ENCODE measurements at places on chromosomes 5 and 9. TPM values are rescaled to one million over a fixed set of nuclear protein-coding genes. Genes with fewer than 3 reads are reported as not detected.

PGM5 gene
- total RNA-seq = 49.6 TPM

FRMD3 gene
- total RNA-seq = 0.26 TPM

ECPAS gene
- total RNA-seq = 96.8 TPM

MARCHF11 gene
- not detected for total RNA-seq

PDE6A gene
- total RNA-seq = not detected

SHISAL2B gene
- 0.16 TPM for total RNA-seq

CCDC192 gene
- total RNA-seq = not detected

KCNV2 gene
- not detected for total RNA-seq

BTNL3 gene
- not detected for total RNA-seq

SPATA31E1 gene
- not detected for total RNA-seq

S100Z gene
- not detected for total RNA-seq

FOXD4L4 gene
- 0.32 TPM for total RNA-seq

TMEM215 gene
- total RNA-seq = not detected

BTNL9 gene
- total RNA-seq = not detected
